ENCODE measurements at places on chromosomes 4 and X.

DNA sequence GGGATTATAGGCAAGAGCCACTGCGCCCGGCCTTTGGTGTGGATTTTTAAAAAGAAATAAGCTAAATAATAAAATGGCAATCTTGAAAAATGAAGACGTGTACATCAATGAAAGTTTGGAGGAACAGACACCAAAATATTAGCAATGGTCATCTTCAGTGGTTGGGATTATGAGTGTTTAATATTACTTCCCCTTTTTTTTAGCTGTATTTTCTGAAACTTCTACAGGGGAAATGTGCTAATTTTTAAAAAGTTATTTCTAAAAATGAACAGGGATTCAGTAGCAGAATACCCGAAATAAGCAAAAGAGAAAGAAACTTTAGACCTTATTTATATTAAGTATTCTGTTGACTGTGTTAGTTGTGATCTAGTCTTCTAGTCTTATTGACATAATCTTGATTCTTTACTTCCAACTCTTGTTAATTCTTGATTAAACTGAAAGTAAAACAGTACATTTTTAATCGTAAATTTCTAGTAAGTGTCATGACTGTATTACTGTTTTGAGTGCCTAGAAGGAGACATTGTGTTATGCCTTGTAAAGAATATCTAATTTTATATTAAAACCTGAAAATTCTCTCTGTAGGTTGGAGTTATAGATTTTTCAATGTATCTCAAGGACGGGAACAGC lies 51.3 kb downstream of the RUFY3 start:
- no peak for DNase-seq

DNA sequence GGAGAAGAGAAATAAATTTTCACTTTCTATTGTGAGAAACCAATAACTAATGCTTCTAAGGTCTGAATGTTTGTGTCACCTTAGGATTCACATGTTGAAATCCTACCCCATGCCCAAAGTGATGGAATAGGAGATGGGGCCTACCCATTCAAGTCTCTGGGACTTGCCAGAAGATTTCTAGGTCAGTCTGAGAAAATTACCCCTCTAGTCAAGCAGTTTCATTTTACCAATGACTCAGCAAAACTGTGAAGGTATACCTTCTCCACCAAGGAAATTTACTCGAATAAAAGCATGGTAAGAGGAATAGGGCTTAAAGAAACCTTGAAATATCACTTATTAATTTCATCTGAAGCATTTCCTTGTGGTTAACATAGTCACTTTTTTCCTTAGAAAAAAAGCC lies 23.5 kb upstream of the PAPSS1 start:
- no peak for DNase-seq

GRCh38 chrX:136185401-136186022 lies 38.2 kb downstream of the FHL1 start:
- no peak for DNase-seq

GRCh38 chr4:93649828-93650227 lies 178.7 kb upstream of the ATOH1 start:
- no peak for DNase-seq

DNA sequence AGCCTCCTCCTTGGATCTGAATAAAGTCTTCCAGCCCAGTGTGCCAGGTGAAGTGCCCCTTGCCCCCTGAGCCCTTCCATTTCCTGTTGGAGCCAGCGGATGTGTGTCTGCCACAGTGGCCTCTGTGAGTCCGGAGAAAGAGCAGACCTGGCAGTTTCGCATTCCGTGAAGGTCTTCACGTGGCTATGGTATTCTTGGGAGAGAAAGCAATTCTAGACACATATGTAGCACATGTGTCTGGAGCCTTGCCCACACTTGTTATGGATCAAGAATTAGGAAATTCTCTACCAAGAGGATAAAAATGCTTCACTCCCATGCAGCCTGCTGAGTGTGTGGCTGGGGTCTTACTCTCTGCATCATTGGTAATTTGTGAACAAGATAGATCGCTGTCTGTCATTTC lies 130.9 kb downstream of the REPS2 start:
- DNase-seq: no peak

- no peak for DNase-seq
These were observed 2.5 kb upstream of the PDGFRA start for GRCh38 chr4:54226404-54227255.

DNA sequence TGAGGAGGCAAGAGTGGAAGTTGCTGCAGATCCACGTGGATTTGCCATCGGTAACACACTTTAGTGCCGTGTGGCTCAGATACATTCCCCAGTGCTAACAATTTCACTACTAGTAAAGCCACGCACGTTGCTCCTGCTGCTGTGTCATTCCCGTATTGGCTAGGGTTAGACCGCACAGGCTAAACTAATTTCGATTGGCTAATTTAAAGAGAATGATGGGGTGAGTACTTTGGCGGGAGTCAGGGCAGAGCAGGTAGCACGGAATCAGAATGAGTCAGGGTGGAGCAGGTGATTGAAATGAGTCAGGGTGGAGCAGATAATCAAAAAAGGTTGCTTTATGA lies 1337.5 kb downstream of the FSTL5 start:
- DNase-seq: no peak

Measured in CD4-positive, alpha-beta T cell treated with Interleukin-1 beta for 1 hour (primary cell).